SK-N-SH (cell line): ENCODE measurements at places on chromosomes 3 and 15.

DNA sequence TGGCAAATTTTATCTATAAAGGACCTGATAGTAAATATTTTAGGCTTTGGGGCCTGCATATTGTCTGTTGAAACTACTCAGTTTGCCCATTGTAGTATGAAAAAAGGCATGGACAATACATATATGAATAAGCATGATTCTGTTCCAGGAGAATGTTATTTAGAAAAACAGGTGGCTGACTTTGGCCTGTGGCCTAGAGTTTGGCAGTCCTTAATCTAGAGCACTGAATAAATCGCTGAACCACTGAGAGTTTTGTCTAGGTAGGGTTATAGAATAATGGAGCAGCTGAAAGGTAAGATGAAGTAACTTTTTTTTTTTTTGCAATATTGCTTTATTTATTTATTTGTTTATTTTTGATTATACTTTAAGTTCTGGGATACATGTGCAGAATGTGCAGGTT is 75.0 kb downstream of the LRRC49 start:
- DNase-seq = no peak

- DNase-seq = no peak
Observed at GRCh38 chr3:173886-174285, 22.7 kb upstream of the CHL1 start.

DNA sequence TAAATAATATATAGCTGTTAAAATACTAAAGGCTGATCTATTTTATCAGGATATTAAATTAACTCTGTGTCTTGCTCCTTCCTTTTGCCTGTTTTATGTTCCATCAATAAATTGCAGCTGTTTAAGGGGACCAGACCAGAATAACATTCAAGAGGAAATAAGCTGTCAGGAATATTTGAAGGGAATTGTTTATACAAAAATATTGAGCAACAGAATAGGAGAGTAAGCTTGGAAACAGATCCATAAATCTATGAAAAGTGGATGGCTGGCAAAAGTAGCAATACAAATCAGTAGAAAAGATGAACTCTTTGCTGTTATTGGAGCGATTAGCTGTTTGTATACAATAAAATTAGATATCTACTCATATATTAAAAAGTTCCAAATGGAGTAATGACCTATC is 36.2 kb upstream of the PLSCR2 start:
- DNase-seq = no peak

- DNase-seq = no peak
Observed at GRCh38 chr3:12746419-12746818, 12.6 kb downstream of the TMEM40 start.
